ENCODE measurements at places on chromosomes 3 and 15. TPM values are rescaled to one million over a fixed set of nuclear protein-coding genes. Genes with fewer than 3 reads are reported as not detected.

NAALADL2 gene
- 10.6 TPM for total RNA-seq

DNA sequence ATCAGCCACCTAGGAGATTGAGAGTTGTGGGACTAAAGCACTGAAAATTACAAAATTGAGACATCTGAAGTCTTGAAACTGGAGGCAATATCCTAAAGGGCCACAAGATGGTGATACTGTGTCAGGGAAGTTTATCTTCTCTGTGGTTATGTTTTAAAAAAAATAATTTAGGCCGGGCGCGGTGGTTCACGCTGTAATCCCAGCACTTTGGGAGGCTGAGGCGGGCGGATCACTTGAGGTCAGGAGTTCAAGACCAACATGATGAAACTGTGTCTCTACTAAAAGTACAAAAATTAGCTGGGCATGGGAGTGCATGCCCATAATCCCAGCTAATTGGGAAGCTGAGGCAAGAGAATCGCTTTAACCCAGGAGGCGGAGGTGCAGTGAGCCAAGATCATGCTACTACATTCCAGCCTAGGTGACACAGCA is 17.9 kb upstream of the NIT2 start:
- DNase-seq = peak; percentile 59

DNA sequence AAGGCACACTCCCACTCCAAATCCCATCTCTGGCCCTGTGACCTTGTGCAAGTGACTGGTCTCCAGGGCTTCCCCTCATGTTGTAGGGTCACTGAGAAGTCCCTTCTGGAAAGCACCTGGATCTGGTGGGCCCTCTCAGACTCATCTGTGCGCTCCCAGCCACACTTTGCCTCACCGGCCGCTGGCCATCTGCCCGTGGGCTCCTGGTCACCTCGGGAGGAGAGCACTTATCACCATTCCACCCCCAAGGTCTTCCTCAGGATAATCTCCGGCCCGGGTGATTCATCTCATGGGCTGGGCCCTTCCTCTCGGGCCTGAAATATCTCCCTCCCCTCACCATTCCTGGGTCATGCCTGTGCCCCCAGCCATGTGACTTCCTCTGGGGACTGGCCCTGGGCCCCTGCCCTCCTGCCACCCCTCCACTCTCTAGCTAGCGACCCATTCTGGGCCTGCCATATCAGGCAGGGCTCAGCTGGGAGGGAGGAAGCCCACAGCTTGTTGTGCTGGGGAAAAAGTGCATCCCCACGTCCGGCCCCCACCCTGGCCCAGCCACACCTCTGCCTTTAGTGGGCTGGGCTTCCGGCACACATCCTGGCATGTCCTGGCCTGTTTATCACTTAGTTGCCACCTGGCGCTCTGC is 10.6 kb upstream of the WNT7A start:
- DNase-seq = no peak

- DNase-seq = no peak
Observed at GRCh38 chr15:50945725-50946124, 37.2 kb downstream of the AP4E1 start.

C3orf85 gene
- not detected for total RNA-seq
